ENCODE measurements at places on chromosomes 7 and 10. TPM values are rescaled to one million over a fixed set of nuclear protein-coding genes. Genes with fewer than 3 reads are reported as not detected.

AGMO gene
- total RNA-seq = 0.54 TPM

FAM24B gene
- total RNA-seq = not detected

SORCS1 gene
- total RNA-seq = not detected

NHLRC2 gene
- 9.2 TPM for total RNA-seq
